Right cardiac atrium (tissue), 5 donors: ENCODE measurements at places on chromosomes 1 and 21. TPM values are rescaled to one million over a fixed set of nuclear protein-coding genes. Genes with fewer than 3 reads are reported as not detected.

The FCMR gene
- total RNA-seq: 1.8 TPM

The PEX11B gene
- total RNA-seq: 21.9 TPM

The NBPF4 gene
- not detected for total RNA-seq

The ETS2 gene
- total RNA-seq: 45.2 TPM

GRCh38 chr1:110708974-110709440 is 34.3 kb upstream of the KCNA3 start:
- DNase-seq: no peak

GRCh38 chr1:12574757-12575139 is 43.3 kb downstream of the DHRS3 start:
- no peak for DNase-seq

The ASCL5 gene
- total RNA-seq: not detected
